ENCODE measurements at places on chromosomes 12 and 14.

GRCh38 chr12:131147894-131148293 is 194.2 kb downstream of the ADGRD1 start:
- DNase-seq: peak; percentile 53

DNA sequence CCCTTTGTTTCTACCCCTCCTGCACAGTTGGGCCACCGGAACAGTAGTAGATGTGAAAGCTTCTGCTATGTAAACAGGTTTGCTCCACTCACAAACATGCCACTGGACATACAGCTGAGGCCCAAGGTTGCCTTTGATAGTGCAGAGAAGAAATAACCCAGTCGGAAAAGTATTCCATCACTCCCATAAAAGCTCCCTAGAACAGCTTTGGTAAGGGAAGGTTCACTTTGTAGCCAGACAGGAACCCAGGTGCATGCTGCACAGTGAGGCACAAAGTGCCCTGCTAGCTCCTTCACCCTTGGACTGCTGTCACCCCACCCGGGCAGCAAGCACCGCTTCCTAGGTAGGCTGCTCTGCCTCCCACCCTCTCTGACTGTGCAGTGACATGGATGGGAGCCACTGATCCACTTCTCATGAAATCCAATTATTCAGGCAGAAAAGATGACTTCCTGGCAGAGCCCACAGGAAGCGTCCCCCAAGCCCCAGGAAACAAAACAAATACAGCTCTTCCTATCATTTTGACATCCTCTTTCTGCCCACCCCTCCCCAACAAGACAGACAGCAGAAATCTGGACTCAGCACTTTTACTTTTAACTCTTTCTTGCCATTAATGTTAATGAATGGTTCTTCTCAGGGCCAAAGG is 100.2 kb downstream of the SRGAP1 start:
- no peak for DNase-seq

- DNase-seq: no peak
These were observed 25.5 kb downstream of the ZNF664 start for GRCh38 chr12:123998344-123998990.

- DNase-seq: no peak
These were observed 20.7 kb downstream of the HAL start for GRCh38 chr12:95975491-95975890.

DNA sequence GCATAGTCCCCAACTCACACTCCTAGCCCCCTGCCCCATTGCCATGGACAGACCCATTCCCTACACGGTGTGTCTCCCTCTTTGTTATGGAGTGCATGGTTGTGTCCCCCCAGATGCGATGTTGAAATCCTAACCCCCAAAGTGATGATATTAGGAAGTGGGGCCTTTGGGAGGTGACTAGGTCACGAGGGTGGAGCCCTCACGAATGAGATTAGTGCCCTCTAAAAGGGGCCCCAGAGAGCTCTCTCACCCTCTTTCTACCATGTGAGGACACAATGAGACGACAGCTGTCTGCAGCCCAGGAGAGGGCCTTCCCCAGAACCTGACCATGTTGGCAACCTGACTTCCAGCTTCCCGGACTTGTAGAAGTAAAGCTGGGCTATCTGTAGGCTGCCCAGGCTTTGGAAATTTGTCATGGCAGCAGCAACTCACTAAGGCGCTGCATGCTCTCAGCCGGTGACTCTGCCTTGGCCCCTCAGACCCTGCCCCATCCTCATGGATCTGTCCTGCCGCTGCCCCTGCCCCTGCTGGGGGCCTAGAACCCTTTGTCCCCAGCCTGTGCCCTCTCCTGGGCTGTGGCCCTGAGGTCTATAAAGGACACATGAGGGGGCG is 318.1 kb upstream of the RTL1 start:
- no peak for DNase-seq

DNA sequence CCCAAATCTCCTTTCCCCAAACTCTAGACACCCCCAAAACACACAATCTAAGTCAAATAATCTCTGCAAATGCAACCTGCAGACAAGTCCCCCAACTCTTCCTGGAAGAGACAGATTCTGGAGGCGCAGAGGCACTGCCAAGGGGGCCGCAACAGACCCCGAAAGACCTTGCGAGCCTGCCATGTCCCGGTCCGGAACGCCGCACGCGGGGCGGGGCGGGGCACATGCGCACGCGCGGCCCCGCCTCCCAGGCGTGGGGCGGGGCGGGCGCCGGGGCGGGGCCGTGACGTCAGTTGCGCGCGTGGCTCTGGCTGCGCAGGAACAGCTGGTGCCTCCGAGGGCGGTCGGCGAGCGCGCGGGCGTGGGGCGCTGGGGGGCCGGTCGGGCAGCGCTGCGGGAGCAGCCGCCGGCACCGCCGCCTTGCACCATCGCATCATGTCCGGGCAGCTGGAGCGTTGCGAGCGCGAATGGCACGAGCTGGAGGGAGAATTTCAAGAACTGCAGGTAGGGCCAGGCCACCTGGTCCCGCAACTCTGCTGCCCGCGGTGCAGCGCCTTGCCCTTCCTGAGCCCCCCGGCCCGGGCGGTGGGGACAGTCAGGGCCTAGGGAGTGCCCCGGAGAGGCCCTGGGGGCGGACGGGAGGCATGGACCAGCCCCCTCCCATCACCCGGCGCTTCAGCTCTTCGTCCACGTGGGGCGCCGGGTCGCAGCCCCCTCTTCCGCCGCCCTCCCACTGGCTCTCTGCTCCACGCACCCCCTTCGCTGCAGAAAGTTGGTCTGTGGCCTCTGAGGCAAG is at the start of gene TMEM120B:
Gene TMEM120B (plus strand): TSS at position 292 of the 796 bp plus-strand sequence. CDS start 144 bp downstream, at position 436.
- peak; percentile 82 for DNase-seq

DNA sequence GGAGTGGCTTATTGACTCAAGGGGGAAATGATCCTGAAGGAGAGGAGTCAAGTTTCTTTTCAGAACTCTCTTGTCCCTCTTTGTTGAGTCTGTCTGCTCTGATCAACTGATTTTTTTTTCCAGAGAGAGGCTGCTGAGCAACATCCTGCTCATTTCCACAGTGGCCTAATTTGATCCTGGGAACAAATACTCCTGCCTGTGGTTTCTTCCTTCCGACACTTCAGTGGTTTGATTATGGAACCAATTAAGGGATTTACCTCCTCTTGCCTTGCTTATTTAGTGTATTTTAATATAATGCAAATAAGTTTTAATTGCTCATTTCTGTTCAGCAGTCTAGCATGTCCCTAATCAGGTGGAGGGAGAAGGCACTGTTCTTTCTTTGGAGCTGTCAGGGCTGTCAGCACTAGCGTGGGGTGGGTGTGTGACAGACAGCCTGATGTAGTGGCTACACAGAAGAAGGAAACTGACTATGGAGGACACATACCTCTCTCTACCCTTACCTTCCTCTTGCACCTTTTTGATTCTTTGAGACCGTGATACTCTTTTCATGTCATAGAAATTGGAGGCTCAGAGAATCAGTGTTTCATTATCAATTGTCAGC is 344.9 kb upstream of the STXBP6 start:
- DNase-seq: no peak

DNA sequence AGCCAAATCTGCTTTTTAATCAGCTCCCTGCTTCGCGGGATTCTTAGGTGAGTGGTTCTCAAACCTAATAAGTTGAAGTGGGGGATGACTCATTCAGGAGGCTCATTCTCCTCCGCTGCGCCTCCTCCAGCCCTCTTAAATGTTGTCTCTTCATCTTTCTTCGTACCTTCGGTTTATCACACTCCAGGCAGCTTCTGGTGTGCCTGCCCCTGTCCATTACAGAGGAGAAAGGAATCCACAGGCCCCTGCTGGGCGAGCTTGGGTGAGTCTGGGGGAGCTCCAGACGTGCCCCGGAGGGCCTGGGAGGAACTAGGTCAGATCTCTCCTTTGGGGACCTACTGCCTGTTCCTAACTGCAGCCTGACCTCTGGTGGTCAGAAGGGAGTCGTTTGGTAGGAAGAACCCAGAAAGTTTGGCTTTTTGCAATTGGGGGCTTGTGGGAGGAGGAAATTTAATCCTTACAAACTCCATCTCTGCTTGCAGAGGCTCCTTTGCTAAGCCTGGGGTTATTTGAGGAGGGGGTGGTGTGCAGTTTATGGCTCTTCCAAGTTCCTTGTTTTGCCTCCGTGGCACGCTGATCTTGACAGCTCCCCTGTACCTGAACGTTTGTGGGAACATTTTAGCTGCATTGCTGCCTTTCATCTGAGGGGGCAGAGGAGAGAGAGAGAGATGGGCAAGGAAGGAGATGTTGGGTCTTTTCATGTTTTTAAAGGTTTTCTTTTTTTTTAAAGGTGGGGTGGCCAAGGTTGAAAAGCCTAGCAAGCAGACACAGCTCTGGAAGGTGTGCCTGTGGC is 84.1 kb upstream of the GNG2 start:
- DNase-seq: no peak

DNA sequence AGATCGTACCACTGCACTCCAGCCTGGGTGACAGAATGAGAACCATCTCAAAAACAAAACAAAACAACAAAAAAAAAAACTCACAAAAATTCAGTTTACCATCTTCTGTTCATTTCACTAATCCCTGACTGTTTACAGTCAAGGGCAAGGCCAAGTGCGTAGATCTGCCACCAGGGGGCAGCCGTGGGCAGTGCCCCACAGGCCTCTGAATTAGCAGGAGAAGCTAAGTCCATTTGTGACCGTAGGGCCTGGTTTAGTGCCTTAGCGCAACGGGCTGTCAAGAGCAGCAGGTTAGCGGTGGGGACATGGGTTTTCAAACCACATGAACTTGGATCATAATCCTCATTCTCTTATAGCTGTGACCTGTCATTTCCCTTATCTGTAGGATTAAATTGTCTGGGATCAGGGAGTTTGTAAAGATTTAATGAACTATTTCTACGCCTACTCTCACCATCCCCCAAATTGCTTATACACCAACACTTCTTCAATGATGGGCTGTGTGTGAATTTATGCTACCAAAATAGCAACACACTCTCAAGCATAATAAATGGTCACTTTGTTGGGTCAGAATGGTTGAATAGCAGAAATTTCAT is 49.0 kb downstream of the KCTD10 start:
- peak; percentile 63 for DNase-seq

- DNase-seq: no peak
These were observed 58.1 kb upstream of the MMP17 start for GRCh38 chr12:131770120-131770519.

- no peak for DNase-seq
These were observed 33.3 kb downstream of the WNK1 start for GRCh38 chr12:785706-786105.

GRCh38 chr14:32374155-32374554 is 45.1 kb downstream of the AKAP6 start:
- no peak for DNase-seq

DNA sequence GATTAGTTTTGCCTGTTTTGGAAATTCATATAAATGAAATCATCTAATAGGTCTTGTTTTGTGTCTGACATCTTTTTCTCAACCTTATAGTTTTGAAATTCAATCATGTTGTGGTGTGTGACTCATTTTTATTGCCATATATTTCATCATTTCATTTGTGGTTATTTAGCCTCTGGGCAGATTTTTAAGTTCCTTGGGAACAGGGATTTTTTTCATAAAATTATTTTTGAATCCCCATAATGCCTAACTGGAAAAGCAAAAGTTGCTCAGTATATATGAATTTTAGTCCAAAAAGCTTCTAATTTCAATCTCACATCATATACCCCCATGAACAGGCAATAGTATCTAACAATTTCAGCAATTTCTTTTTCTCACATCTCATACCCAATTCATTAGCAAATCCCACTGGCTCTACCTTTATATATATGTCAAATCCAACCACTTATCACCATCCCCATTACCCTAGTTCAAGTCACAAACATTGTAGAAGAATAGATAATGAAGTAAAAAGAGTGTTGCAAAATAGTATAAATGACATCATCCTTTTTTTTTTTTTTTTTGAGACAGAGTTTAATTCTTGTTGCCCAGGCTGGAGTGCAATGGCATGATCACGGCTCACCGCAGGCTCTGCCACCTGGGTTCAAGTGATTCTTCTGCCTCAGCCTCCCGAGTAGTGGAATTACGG is 2.6 kb upstream of the OR6J1 start:
- peak; percentile 65 for DNase-seq

GRCh38 chr12:87121896-87122295 is 865.7 kb upstream of the MGAT4C start:
- no peak for DNase-seq

DNA sequence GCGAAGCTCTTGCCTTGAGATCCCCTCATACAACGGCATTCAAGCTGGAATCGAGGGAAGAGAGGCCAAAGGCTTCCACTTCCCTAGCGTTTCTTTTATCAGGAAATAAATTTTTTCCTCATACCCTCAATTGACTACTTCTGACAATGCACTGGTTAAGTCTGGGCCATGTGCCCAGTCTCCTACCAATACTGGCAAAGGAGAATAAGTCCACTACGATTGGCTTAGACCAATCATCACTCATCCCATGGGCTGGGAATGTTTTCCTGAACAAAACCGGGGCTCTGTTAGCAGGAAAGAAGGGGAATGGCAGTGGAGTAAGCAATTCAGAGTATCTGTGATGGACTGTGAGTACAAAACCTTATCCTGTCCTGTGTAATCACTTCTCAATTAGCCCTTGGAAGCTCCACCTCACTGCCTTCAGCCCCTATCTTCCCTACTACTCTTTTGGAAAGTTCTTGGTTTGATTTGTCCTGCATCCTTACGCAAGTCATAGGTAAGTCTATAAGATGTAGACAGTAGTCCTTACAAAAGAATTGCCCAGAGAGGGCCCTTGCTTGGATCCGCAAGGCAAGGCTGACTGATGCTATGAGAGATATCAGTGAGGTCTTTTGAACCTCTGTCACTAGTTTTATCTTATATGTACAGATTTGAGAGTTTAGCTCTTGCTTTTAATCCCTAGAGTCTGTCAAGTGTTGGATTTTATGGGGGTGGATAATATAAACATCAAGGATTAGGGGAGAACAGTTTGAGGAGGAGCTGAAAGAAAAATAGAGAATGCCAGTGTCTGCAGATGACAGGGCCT is 36.3 kb upstream of the CDK17 start:
- no peak for DNase-seq
